ENCODE measurements at places on chromosomes 6 and 20.

GRCh38 chr20:10347086-10347880 is 86.7 kb downstream of the MKKS start:
- DNase-seq = no peak

DNA sequence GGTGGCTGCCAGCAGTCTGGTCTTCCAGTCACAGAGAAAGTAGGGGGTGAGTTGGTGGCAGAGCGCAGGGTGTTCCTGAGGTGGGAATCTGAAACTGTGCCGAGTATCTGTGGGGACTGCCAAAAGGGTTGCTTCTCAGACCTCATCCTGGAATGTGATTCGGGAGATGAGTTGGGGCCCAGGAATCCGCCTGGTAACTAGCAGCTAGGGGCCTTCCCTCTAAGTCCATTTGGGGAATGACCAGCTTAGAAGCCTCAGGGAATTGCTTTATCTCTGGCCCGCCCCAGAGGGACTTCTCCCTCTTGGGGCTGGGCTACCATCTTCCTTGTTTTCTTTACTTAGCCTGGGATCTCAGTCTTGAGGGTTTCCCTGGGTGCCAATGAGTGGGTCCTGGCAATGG is 49.6 kb downstream of the MOCS1 start:
- no peak for DNase-seq

GRCh38 chr6:166766769-166767168 is 139.7 kb upstream of the RPS6KA2 start:
- no peak for DNase-seq

GRCh38 chr6:69392745-69393144 is 404.1 kb downstream of the LMBRD1 start:
- no peak for DNase-seq

DNA sequence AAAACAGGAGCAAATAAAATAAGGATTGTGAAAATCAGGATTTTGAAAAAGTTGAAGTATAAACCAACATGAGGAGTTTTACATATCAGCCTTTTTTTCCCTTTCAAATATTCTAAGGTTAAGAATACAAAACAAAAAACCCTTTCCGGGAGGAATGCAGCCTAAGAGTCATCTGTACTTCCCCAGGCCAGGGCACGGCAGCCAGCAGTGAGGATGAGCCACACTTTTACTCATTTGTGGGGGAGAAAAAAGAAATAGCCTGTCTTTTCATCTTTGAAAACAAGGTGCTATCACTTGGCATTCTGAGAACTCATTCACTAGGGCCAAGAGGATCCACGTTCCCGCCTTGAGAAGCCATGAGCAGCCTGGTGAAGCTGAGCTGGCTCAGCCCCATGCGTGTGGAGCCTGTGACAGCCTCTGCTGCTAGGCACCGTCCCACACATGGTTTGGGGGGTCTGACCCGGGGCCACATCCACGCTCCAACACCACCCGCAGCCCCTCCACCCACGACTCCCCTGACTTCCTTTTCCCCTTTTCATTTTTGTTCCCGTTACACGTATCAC is 11.2 kb downstream of the SLC22A1 start:
- no peak for DNase-seq

DNA sequence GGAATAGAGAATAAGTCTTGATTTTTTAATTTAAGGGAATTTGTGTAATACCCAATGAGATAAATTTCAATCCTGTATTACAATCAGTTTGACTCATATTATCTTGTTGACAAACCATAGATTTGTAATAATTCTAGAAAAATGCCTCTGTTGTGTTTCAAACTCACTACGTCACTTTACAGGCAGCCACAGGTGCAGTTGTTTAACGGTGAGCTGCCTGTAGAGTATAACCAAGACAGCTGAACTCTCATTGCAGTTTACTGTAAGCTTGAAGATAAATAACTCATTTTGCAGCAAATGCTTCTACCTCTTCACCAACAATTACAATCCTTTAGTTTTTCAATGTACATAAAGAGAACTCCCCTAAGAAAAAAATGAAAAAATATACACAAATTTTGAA is 114.3 kb downstream of the PRKN start:
- DNase-seq = no peak

- no peak for DNase-seq
Observed at GRCh38 chr6:110999634-111000270, 17.9 kb downstream of the RPF2 start.

DNA sequence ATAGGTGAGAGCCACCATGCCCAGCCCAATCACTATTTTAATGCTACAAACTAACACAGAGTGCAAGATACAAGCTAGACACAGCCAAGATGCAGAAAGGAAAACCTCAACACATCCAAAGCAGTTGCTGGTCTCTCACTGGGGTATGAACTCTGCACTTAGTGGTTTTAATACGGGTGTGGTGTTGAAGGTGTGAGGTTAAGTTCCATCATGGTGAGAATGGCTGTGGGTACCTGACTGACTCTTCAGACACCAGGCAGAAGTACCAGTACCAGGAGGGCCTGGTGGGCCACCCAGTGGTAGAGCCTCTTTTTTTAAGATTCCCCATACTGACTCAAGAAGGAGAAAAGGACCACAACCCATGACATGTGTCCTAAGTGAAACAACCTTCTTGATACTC is 13.0 kb downstream of the GNAS-AS1 start:
- no peak for DNase-seq

DNA sequence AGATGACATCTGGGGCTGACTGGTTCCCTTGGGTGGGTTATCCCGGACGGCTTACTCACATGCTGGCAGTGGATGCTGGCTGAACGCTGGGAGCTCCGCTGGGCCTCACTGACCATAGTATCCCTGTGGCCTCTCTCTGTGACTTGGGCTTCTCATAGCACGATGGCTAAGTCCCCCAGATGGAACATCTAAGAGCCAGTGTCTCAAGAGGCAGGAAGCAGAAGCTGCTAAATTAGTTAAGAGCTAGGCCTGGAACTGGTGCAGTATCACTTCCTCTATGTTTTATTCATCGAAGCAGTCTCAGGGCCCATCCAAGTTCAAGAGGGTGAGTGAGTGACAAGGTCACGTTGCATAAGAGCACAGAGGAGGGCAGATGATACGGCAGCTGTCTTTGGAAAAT is 116.5 kb upstream of the LAMP5 start:
- DNase-seq = no peak

GRCh38 chr20:57693670-57694329 is 16.0 kb downstream of the PMEPA1 start:
- no peak for DNase-seq

DNA sequence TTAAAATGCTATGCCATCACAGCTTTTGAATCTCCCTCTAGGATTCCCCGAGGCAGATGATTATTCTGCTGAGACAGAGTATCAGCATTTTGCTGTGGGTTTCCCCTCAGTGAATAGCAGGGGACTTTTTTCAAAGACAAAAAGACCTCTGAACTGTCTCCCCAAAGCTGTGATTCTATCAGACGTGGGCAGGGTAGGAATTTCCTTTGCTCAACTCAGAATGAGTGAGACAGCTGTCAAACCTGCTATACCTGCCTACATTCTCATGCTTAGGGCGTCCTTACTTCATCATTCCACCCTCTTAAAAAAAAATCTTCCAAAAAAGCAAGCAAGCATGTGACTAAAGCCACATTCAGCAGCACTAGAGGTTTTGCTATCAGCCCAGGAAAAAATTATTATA is 147.6 kb upstream of the FAM83B start:
- no peak for DNase-seq

DNA sequence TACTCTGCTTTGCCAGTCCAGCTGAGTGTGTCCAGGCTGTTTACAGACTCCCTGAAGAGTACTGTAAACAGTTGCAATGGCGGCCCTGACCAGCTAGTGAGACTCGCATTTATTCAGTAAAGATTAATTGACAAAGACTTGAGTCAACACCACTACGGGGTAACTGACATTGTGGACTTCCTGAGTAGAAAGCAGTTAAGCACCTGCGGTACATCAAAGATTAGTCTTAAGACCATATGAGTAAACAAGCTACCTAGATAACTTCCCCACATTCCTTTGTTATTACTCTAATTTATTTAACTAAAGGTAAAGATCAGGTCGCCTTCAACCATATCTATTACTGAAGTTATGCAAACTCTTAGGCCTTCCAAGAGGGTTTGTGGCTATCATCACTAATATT is 12.6 kb downstream of the VPS52 start:
- no peak for DNase-seq

DNA sequence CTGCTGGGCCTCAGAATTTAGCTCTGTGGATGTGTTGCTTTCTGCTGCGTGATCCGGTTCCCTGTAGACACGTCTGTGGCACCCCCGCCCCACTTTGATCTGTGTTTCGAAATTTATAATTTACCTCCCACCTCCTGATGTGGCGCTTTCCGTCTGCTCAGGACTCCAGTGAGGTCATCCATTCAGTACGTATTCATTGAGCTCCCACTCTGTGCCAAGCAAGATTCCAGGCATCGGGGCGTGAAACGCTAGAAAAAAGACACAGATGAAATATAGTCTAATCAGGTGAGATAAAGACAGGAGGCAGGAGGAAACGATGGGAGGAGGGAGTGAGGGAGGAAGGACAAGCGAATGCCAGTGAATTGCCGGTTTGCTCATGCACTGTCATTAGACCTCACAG is 431.9 kb upstream of the SULF2 start:
- DNase-seq = no peak

DNA sequence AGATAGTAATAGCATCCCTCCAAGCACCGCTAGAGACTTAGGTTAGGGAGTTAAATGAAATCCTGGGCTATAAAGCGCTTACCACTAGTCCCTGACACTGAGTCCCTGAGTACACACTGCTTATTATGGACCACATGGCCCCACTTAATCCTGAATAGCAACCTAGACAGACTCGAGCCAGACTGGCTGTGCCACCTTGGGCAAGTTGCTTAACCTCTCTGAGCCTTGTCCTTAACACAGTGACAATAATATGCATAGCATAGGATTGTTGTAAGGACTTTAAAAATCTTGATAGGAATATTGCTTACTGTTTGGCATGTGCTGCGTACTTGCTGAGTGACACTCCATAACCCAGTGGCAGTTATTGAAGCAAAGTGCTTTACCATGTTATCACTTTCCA is 125.6 kb upstream of the SASH1 start:
- DNase-seq = no peak

DNA sequence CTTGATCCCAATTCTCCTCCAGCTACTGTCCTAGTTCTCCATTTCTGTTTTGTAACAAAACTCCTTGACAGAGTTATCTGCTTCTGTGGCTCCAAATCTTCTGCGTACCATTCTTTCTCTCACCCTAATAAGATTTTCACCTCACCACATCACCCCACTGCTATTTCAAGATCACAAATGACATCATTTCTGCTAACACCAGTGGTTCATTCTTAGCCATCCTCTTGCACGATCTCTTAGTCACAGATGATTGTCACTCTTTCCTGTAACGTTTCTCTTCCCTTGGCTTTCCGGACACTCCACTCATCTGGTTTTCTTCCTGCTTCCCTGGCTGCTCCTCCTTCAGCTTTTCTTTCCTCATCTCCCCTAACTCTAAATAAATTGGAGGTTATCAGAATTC is 56.8 kb upstream of the FABP7 start:
- DNase-seq = no peak

DNA sequence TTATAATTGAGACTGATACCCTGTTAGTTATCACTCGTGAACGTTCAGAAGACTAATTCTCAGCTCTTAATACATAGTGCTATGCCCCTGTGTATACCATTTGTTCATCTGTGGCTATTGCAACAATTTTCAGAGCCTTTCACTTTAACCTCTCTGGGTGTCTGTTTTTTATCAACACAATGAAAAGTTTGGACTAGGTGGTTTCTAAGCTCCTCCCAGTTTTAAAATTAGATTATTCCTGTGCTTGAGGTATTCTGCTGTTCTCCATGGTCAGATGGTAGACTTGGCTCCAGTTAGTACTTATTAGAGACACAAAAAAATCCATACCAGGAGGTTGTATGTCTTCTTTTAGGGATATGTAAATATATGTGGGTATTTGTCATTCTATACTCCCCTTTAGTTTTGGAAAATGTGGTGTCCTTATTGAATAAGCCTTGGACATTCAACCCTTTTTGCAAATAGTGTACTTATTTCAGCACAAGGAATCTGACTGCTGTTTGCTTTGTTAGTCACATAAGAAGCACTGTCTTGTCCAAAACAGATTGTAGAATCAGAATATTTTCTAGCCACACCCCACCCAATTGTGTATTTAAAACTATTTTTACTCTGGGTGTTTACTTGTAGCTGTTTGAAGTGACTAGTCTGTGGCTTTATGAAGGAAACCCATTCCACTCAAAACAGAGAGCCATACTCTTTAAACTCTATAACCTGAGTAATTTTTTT is 2.0 kb upstream of the COL10A1 start:
- no peak for DNase-seq

GRCh38 chr6:47905717-47906116 is 123.9 kb downstream of the OPN5 start:
- no peak for DNase-seq

GRCh38 chr20:36791862-36792261 is 18.3 kb upstream of the DSN1 start:
- DNase-seq = no peak

DNA sequence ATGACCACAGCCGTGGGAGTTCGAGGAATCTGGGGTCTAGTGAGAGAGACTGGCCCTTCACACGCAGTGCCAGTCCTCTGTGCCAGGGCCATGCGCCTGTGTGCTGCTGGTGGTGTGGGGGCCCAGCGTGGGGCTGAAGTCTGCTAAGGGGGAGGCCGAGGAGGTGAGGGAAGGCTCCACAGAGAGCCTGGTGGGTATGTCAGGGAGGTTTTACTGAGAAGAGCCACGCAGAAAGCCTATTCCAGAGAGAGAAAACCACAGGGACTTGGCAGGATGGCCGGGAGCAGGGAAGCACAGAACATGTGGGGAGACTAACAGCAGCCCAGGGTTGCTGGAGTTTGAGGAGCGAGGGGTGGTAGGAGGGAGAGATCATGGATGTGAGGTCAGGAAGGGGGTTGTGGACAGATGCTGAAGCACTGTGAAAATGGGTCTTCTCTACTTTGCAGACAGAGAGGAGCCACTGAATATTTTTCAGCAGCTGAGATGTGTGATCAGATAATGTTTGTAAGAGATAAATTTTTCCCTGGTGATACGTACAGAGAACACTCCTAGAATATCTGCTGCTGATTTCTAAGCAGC is 35.3 kb downstream of the DUSP22 start:
- DNase-seq = no peak

DNA sequence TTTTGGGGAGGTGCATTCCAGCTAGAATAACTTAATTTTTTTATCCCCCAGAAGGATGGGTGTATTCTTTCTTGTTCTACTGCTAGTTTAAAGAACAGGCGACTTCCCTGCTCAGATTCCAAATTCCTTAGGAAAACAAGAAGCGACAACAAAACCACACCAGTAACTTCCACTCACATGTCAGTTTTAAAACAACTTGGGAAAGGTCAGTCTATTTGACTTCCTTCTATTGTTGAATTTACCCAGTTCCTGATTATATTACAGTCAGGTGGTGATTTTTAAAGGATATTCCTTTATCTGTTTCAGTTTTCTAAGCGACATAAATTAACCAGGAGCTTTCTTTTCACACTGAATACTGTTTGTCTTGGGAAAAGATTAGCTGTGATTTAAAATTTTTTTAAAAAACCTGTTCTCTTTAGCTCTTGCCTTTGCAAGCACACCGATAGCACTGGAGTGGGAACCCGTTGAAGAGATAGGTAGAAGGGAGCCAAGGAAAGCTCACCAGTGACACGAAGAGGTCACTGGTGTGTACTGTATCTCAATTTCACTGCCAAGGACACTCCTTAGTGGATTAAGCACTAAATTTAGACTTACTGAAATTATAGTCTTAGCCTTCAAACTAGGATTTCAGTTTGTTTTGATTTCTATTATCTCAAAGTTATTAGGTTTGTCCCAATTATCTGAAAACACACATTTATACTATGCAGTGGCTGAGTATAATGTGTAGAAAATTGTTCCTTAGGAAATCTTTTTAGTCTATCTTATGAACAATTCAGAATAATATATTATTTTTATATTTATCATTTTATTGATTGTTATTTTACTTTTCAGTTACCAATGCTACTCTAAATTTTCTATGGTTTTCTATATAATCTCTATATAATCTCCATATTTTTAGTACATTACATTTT is 22.3 kb downstream of the MARCKS start:
- peak; percentile 6 for DNase-seq
